Trophoblast cell (in vitro differentiated cells and primary cell): ENCODE measurements at places on chromosomes 13 and 19.

DNA sequence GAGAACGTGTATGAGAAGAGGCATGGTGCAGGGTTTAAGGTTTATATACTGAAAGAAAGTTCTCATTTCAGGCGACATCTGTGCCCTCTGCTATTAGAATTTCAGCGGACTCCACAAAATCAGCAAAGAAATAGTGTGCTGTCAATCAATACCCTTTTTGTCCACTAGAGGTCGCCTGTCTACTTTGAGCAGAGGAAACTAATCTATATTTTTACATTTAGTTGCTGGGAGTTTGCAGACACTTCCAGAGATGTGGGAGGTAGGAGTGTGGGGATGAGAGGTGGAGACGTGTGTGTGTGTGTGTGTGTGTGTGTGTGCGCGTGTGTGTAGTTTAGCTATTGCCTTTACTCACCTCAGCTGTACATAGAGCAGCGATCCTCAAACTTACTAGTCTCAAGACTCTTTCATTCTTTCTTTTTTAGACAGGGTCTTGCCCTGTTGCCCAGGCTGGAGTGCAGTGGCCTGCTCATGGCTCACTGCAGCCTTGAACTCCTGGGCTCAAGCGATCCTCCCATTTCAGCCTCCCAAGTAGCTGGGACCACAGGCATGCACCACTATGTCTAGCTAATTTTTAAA is 9.7 kb downstream of the INAFM1 start:
- peak; percentile 34 for DNase-seq

- DNase-seq = peak; percentile 97
These were observed 1.2 kb downstream of the LDLR start for GRCh38 chr19:11090264-11090996.

DNA sequence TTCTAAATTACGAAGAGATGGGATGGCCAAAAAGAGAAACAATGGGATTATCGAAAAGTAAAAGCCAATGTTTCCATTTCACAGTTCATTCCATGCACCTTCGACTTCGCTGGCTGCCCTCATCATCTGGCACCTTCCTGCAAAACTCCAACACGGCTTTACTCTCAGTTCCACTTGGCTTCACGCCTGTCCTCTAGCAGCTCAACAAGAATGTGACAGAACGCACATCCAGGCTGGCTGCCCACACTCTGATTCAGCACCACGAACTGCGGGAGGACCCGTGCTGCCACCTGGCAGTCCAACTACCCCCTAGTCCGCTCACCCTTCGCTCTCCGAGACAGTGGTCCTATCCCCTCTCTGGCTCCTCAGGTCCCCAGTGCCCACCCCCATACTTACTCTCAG is 11.7 kb downstream of the ATP7B start:
- peak; percentile 30 for DNase-seq

GRCh38 chr19:1235625-1236538 is 1.9 kb downstream of the CBARP start:
- DNase-seq = peak; percentile 60

DNA sequence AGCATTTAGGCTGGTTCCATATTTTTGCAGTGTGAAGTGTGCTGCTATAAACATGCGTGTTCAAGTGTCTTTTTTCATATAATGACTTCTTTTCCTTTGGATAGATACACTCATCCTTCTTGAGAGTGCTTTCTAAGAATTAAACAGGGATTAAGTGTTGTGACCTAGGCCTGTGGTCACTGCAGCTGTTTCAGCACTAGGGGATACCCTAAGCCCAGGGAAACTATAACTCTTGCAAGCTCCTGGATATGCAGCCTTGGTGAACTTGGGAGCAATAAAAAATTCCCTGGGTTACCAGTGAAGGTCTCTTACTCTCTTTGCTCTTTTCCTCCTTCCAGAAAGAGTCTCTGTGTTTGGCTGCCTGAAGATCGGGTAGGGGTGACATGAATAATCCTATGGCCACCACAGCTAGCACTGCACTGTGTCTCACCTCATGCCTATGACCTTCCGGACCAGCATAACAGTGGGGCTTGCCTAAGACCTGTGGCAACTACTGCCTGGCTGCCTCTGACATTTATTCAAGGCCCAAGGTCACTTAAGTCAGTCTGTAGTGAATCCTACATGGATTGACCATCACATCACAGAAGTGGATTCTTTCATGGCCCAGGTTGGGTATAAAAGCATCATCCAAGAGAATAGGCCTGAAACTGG is 799.7 kb downstream of the DACH1 start:
- no peak for DNase-seq

GRCh38 chr19:38055655-38056521 is 148.9 kb downstream of the SIPA1L3 start:
- no peak for DNase-seq

DNA sequence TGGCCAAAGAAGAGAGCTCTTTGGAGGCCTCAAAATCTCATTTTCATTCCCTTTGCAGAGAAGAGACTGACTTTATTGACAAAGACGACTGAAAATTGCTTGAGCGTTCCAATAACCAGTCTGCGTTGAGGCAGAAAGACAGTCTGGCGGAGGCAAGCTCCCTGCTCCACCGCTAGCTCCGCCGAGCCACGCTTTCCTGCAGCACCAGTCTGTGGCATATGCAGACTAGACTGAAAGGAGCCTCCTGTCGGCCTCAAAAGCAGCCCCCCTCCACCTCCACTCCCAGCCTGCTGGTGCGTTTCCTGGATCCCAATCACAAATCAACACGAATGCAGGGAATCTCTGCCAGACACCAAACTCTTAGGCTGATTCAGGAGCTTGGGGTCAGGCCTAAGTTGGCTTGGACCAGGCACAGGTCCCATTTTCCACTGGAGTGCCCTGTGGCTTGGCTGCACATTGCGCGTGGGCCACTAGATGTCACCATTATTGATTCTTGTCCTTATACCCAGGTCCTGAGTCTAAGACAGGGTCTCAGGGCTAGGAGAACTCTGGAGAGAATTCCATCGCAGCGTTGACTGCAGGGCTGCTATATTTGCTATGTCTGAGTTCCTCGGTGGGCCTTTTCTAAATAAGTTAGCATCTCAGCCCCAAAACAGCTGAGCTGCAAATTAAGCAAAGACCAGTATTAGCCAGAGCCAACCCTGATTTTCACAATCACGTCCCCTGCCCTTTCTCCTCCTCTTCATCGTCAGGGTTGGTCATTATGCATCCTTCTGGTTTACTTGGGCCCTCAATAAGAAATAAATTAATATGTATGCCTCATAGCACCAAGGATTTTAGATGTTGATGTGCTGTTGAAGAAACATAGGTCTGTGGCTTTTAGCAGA is 5.2 kb upstream of the ZNF507 start:
- peak; percentile 67 for DNase-seq

DNA sequence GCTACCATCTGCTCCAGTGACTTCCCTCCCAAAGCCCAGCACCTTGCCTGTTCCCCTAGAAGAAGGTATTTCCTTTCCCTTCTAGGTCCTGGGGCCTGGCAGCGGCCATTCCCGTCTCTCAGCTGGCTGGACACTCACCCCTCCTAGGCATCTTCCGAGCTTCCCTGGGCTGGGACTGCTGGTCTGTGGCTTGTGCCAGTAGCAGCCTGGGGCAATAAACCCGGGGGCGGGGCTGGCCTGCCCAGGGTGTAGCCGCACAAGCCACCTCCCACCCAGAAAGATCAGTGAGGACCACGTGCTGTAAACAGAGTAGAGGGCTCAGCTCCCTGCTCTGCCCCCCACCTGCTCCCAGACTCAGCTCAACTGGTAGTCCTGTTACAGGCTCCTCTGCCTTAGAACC is 15.0 kb downstream of the LIPE start:
- DNase-seq = no peak

DNA sequence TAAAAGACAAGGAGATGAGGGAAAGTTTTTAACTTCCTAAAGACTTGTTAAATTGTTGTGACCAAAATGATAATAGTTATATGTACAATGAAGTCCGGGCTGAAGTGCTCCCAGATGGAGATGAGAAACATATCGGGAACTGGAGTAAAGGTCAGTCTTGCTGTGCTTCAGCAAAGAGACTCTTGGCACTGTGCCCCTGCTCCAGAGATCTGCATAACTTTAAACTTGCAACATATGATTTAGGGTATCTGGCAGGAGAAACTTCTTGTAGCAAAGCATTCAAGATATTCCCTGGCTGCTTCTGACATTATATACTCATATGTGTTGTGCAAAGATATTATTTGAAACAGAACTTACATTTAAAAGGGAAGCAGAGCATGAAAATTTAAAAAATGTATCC is 786.6 kb upstream of the SLITRK6 start:
- no peak for DNase-seq

- DNase-seq = peak; percentile 56
These were observed 158.9 kb downstream of the EFNB2 start for GRCh38 chr13:106376401-106377112.

DNA sequence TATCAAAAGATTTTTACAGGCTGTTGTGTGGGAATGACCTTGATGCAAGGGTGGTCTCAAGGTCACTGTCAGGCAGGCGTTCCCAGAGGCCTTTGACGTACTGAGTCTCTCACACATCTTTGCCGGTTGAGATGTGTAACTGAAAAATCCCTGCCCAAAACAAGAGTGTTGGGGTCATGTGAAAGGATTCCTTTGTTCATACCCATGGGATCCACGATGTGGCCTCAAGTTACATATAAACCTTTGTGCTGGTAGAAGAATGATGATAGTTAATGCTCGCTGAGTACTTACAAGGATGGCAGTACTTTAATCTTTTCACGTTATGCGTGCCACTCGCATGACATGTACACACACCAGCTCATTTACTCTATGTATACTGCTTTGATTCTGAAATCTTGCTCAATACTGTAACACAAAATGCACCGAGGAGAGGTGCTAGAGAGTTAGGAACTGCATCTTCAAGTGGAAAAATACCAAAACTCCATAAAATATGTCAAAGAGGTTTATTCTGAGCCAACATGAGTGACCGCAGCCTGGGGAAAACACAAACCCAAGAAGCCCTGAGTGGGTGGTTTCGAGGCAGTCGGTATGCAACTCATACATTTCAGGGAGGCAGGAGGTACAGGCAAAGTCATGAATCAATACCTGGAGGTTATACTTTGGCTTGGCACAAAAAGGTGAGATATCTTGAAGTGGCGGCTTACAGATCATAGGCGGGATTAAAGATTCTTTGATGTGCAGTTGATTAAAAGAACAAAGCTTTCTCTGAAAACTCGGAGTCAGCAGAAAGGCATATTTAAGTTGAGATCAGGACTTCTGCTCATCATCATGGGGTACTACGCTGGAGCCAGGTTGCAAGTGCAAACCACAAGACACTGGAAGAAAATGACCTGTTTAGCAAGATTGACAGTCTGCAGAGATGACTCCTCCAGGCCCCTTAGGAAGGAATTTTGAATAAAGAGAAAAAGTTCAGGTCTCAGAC is 87.4 kb upstream of the ARHGEF7 start:
- no peak for DNase-seq

GRCh38 chr19:40091205-40092129 is 724 bp upstream of the ZNF780A start:
- no peak for DNase-seq

DNA sequence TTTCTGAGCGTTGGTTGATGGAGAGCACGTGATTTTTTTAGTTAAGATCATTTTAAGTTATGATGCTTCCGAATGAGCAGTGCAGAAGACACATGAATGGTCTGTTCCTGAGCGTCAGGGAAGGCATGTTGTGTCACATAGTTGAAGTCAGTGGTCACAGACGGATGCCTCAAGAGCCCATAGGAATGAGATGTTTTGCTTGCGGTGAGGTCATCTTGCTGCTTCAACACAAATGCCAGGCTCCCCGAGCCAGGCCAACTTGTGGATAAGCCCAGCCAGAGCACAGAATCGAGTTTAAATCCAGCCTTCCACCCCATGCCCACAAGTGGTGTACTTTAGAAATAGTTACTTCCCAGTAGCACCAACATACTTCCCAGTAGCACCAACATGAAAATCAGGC is 5.4 kb downstream of the UPF3A start:
- peak; percentile 77 for DNase-seq

- no peak for DNase-seq
These were observed 1244.2 kb downstream of the DIAPH3 start for GRCh38 chr13:58919551-58919950.

DNA sequence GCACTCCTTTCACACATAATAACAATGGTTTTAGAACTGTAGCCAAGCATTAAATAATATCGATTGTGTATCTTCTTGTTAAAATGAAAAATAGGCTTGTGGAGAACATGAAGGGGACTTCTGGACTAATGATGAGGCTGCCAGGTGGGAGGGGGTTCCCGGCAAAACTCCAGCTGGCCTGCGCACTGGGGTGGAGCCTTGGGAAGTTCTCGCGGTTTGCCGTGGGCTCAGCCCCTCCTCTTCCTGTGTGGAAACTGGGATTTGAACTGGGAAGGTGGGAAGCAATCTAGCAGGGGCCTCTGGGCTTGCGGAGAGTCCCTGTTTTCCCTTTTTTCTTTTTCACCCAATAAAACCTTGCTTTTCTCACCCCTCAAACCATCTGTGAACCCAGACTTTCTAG is 113.7 kb upstream of the SLITRK1 start:
- no peak for DNase-seq

GRCh38 chr13:62088165-62088564 is 672.5 kb upstream of the PCDH20 start:
- DNase-seq = no peak

DNA sequence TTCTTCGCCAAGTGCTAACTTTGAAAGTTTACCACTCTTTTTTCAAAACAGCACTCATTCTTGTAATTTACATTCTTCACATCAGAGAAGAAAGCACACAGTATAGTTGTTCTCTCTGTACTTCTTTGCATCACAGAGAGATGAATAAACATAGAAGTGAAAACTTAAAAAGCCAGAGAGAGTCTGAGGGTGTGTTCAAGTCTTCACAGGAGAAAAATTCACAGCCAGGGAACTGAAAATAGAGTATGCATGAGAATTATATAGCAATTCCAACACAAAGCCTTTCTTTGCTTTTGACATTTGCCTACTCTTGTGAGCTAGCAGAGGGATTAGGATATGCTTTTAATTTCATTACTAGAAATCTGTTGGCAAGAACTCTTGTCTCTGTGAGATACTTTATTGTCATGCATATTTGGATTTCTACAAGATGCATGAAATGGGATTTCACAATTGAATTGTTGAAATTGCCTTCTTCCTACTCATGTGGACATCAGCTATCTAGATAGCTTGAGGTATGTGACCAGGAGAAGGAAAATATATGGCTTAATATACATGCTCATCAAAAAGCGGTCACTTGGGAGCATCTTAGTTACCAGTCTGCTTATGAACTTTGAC is 166.1 kb downstream of the SLC7A1 start:
- no peak for DNase-seq

DNA sequence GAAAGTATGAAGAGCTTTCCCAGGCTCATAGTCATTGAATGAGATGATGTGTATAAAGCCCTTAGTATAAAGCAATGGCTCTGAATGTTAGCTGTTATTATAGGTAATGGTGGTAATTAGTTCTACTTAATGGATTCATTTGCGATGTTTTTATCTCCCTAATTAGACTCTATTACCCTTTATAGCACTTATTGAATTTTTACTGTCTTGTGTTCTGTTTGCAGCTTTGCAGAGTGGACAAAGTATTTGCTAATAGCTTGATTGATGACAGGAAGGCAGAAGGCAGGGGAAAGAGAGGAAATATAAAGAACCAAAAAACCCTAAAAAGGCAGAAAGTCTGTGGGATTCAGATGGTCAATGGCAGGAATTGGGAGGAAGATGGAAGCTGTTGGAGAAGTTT is 524.4 kb upstream of the SPRY2 start:
- no peak for DNase-seq
